ENCODE measurements at places on chromosomes 12 and 14.

DNA sequence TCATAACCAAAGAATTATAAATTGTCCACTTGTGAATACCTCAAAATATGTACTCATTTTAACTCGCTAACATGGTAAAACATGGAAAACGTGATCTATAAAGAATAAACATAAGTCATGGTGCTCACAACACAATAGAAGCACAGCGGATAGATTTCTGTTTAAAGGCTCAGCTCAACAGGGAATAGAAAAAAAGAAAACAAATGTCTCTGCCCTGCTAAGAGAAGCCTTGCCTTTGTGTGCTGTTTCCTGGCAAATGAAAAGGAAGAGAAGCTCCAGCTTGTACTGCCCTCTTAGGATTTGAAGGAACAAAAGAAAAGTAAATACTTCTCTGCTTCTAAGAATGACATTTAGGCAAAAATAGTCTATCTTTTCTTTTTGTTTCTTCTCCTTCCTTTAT is 121.0 kb upstream of the KRR1 start:
- DNase-seq = no peak

DNA sequence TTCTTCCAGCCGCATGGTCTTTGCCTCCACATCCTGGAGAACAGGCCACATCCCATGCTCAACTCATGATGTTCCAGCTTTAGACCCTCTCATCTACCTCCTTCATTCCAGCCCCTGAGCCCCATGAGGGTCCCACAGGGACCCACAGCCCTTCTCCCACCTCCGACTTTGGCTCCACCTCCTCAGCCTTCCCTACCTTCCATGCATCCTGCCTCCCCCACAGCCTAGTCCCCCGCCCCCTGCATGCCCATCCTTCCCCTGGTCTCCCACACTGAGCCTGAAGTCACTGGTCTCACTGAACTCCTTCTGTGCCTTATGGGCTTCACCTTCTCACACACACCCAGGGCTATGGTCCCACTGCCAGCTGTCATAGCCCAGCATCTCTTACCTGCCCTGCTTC is 9.8 kb downstream of the RAPGEF3 start:
- DNase-seq = no peak

DNA sequence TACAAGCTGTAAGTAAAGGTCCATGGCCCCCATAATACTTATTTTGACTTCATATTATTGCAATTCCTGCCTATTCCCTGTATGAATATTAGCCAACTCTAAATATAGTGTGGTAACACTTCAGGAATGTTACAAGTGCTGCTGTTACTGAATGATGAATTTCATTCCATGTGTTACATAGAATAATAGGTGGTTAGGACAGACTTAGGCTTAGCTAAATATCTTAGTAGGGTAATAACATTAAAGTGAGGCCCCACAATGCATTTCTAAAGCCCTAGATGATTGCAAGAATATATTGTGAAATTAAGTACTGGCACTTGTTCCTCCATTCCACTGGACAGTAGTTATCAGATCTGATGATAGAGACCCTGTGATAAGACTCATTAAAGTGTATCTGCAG is 182.7 kb downstream of the PCNX1 start:
- DNase-seq = no peak

DNA sequence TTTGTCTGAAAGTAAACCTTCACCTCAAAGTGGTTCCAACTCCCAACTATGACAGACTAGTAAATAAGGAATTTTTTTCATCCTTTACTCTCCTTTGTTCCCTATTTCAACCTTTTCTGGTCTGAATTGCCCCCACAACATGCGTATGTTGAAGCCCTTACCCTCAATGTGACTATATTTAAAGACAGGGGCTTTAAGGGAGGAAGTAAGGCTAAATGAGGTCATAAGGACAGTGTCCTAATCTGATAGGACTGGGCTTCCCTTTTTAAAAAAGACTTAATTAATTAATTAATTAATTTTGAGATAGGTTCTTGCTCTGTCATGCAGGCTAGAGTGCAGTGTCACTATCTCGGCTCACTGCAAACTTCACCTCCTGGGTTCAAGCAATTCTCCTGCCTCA is 86.3 kb downstream of the VCPKMT start:
- DNase-seq = no peak

DNA sequence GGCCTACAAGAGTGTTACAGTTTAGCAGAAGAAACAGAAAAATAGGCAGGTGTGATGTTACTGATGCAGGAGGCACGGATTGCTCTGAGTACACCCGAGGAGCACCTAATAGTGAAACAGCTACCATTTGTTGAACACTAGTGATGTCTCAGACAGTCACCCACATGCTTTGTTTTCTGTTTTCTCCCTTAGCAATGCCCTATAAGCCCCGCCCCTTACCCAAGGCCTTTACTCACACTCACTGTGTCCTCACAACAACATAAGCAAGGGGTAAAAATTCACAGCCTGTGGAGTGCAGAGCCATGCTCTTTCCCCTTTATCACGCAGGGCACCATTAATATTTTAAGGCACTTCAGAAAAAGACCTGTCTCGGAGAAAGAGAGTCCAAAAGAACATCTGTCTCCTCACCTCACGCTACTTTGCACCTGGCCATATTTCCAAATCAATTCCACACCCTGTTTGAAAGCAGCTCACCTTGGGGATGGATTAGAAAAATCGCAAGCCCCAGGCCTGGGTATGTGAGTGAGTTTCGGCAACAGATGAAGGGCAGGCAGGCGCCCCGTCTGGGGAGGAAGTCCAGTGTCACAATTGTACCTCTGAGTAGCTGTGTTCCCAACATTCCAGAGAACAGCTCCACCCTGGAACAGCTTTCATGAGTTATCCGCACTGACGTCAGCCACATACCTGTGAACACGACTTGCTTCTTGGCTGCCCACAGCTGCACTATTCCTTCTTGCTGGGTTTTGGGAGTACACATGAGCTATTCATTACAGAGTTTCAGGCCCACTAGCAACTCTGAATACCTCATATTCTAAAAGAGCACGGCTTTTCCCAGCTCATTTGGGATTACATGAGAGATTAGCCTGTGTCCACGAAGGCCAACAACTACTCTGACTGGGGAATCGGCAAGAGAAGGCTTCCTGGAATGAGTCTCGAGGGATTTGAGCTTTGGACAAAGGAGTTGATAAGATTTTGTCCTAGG is 26.0 kb downstream of the MAPK1IP1L start:
- DNase-seq = no peak

GRCh38 chr12:58504143-58504938 is 416.0 kb downstream of the LRIG3 start:
- no peak for DNase-seq

GRCh38 chr14:28344381-28344780 is 422.2 kb upstream of the FOXG1 start:
- DNase-seq = no peak

GRCh38 chr14:48731260-48731659 is 854.9 kb downstream of the RPS29 start:
- DNase-seq = no peak

DNA sequence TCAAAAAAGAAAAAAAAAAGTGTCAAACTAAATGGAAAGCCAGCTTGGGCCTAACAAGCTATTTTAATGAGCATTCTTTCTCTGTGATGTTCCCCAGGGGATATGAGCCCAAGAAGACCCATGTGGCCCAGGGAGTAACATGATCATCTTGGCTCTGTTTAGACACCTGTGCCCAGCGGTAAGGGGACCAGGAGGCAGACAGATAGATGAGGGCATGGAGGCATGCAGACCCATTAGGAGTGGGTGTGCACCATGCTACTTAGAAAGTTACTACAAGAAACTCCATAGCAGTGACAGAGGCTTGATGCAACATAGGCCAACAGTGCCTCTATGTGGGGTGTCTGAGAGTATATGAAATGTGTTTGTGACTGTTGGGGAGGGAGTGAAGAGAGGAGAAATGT is 3.1 kb upstream of the CREBL2 start:
- no peak for DNase-seq

DNA sequence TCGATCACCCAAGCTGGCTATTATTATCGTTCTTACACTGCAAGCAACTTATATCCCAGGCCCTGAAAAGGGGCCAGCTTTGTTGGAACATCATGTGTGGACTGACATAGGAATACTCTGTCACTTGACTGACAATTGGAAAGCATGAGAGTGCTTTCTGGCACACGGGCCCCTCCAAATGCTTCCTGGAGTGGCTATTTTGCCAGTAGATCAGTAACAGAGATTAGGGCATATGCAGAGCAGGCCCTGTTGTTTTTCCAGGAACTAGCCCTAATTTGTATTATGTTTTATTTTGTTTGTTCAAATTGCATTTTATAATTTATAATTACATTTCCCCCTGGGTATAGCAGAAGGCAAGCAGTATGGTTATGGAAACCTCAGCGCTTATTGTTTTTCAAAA is 170.1 kb upstream of the FRMD6 start:
- DNase-seq = no peak

GRCh38 chr14:69013943-69014782 is 35.1 kb upstream of the ACTN1 start:
- DNase-seq = no peak

DNA sequence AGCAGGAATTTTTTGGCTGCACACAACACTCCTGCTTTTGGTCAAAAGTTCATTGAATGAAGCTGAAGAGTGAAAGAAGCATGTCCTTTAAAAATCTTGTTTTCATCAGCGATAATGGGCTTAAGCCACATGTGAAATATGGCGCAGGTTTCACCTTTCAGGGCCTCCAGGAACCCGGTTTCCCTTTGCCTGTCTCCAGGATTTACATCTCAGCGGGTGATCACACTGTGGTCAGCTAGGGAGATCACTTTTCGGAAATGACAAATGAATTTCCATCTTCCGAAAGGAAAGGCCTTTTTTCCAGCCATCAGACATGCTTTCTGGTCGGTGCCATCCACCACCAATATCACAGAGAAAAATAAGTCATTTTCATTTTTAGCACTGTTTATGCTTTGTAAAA is 727.1 kb upstream of the TBX3 start:
- DNase-seq = no peak

DNA sequence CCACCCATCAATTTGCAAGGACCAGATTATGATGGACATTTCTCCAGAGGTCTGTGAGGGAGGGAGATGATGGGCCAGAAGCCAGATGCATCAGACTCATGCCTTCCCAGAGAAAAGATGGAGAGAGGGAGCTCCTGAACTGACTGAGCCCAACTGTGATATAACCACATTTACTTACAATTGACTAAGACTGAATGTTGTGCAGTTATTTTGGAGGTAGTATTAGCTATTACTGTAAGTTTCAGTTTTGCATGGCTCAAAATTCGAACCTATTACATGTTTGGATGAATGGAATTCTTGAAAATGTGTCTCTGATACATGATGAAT is 211.1 kb upstream of the SFSWAP start:
- DNase-seq = no peak

GRCh38 chr14:102225386-102225785 is 79.6 kb downstream of the MOK start:
- DNase-seq = no peak

GRCh38 chr14:102496958-102497744 is 12.4 kb downstream of the ANKRD9 start:
- no peak for DNase-seq

GRCh38 chr14:90487462-90487861 is 90.6 kb downstream of the CALM1 start:
- no peak for DNase-seq

GRCh38 chr14:79432640-79433039 is 778.7 kb downstream of the DIO2 start:
- no peak for DNase-seq

- no peak for DNase-seq
Observed at GRCh38 chr12:6552140-6552551, 3.7 kb downstream of the IFFO1 start.

- no peak for DNase-seq
Observed at GRCh38 chr14:64235652-64236640, 58.2 kb downstream of the ESR2 start.

DNA sequence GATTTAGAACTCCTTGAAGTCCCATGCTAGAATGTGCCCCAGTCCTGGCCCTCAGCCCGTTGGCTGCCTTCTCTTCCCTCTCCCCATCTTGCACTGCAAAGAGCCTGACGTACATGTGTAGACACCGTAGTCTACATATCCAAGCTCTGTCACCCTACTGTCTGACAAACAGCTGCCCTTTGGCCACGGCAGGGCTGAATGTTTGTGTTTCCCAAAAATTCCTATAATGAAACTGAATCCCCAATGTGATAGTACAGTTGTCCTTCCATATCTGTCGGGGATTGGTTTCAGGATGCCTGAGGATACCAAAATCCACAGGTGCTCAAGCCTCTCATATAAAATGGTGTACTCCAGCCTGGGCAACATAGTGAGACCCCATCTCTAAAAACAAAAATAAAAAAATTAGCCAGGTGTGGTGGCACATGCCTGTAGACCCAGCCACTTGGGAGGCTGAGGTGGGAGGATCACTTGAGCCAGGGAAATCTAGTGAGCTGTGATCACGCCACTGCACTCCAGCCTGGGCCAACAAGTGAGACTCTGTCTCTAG is 12.3 kb upstream of the TFCP2 start:
- DNase-seq = no peak

DNA sequence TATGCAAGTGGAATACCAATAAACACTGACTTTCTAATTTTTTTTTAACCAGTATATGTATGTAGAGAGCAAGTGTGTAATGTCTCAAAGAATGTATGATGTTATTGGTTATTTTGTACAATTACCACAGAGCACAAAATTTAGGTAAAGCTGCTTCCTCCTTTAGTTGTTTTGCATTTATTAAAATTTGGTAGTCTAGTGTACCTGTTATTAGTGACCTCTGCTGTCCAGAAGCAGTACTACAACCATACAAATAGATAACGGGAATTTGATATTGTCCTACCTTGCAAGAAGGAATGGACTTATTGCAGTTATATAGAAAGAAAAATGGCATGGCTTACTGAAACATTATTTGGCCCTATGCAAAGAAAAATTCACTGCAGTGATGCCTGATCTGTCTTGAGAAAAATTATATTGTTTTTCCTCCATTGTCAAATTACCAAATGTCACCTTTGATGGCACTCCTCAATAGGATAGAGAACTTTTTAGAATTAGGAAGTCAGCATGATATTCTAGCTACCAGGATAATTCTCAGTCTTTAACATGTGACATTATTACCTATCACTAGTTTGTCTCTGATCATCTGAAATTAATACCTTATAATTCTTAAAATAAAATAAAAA is 153.9 kb upstream of the RMST start:
- no peak for DNase-seq

DNA sequence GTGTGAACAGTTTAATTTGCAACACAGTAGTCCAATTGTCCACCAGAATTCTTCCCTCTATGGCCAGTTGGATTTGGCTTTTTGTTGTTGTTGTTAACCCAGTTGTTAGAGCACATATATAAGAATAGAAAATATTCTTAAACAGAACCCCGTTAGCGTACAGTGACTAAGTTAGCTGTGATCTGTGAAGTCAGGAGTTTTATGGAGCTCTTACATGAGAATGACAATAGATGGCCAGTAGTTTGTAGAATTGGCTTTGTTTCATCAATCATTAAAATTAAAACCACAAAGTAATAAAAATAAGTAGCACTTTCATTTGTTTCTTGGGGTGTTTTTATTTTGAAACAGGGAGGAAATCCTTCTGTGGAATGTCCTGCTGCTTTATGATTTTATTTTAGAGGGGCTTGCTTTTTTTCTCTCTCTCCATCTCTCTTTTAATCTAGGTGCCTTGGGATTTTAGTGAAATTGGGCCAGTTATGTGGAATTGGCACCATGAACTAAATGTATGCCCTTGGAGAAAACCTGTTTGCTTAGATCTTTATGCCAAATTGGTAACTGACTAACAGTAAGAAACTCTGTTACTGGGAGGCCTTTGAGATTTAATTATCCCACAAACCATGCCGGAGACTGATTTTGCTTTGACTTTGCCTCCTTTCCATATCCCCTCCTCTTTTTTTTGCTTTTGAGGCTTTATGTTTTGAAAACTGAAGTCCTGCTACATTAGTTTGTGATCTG is 22.9 kb downstream of the FBXW8 start:
- no peak for DNase-seq

GRCh38 chr14:33357225-33358010 is 418.7 kb downstream of the NPAS3 start:
- DNase-seq = no peak

- DNase-seq = no peak
Observed at GRCh38 chr12:128771681-128772080, 52.1 kb downstream of the SLC15A4 start.
